ENCODE measurements at places on chromosomes 7 and 10. TPM values are rescaled to one million over a fixed set of nuclear protein-coding genes. Genes with fewer than 3 reads are reported as not detected.

DNA sequence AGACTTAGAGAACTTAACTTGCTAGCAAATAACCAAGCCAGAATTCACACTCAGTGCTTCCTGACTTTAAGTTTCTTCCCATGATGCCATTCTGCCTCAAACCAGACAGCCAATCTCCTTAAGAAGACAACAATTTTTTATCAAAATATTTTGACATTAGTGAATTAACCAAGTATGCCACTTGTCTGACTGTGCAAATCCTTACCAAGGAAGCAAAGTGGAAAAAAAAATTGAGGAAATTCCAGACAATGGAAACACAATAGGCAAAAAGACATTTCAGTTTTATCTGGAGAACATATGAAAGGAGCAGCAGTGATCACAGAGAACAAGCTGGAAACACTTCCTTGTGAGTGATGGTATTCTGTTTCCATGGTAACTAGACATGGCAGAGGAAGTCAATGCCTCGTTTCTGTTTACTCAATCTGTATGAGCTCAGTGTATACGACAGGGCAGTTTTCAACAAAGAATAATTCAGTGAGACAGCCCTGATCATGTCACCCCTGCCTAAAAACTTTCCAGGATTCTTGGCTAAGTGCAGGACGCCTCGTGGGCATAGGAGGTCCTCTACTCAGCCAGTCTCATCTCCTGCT lies 114.2 kb downstream of the DYNC1I1 start:
- peak; percentile 79 for DNase-seq

- DNase-seq, result no peak
Measured at GRCh38 chr7:44387389-44387788, 62.0 kb upstream of the CAMK2B start.

- peak; percentile 48 for DNase-seq
Measured at GRCh38 chr7:94972296-94972695, 64.9 kb downstream of the PPP1R9A start.

DNA sequence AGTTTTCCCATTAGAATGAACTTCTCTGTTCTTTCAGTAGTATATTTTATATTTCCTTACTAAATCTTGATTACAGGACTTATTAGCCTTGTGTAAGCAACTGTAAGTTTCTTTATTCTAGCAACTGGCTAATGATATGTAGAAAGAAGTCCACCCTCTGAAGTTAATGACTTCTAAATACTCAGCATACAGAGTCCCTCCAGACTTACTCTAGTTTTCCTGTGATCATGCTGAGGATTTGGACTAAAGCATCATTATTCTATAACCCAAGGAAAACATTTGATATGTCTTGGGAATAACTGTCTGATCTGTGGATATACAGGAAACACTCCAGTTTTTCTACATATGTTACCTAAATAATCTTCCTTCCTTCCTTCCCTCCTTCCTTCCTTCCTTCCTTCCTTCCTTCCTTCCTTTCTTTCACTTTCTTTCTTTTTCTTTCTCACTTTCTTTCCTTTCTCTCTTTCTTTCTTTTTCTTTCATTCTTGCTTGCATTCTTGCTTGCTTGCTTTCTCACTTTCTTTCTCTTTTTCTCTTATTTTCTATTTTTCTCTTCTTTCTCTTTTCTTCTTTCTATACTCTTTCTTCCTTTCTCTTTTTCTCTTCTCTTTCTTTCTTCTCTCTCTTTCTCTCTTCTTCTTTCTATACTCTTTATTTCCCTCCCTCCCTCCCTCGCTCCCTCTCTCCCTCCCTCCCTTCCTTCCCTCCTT lies 297.6 kb upstream of the MTPN start:
- DNase-seq, result no peak

GRCh38 chr10:26368463-26368862 lies 69.7 kb upstream of the APBB1IP start:
- no peak for DNase-seq

DNA sequence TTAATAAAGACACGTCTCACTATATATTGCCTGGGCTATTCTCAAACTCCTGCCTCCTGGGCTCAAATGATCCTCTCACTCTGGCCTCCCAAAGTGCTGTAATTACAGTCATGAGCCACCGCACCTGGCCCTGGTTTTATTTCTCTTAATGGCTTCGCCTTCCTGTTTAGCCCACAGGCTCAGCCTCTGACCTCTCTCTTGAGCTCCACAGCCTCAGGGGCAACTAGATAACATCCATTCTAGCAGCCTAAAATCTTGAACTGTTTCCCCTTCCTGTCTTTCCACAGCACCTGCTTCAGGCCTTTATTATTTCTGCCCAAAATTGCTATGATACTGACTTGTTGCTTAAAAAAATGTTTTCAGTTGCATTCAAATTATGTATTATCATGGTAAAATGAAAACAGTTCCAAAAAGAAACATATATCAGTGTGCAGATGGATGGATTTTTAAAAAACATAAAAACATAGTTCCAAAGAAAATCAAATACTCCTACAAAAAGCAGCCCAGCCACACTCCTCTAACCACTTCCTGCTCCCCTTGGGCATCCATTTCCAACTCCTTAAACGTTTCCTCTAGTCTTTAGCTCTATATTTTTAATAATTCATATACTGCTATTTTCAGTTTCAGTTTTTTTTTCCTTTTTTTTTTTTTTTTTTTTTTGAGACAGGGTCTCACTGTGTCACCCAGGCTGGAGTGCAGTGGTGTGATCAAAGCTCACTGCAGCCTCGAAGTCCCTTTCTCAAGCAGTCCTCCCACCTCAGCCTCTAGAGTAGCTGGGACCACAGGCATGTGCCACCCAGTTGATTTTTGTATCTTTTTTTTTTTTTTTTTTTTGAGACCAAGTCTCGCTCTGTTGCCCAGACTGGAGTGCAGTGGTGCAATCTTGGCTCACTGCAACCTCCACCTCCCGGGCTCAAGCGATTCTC lies 5.1 kb upstream of the BAZ1B start:
- DNase-seq, result no peak

GRCh38 chr10:44307691-44308090 lies 77.2 kb downstream of the CXCL12 start:
- no peak for DNase-seq

DNA sequence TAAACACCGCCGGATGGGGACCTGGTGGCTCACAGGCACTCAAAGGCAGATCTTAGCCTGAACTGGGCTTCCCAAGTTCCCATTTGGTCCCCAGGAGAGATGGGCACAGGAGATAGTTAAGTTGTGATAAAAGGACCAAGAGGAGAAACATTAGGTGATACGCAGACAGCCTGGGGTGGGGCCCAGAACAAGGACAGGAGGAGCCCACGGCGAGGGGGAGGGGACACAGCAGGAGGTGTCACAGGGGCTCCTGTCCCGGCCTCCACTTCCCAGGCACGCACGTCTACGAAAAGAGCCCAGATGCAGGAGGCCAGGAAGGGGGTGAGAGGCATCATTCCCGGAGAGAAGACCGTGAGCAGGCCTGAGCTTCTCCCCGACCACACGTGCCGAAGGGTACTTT lies 16.3 kb upstream of the DNAAF5 start:
- DNase-seq, result no peak

Gene CRYGN
- total RNA-seq, result not detected

Gene WEE2
- total RNA-seq, result 0.03 TPM

Gene FAM185A
- 8.2 TPM for total RNA-seq

Measured in HT1080 (cell line).